Sigmoid colon (tissue), 7 donors: ENCODE measurements at places on chromosomes 3 and 15. TPM values are rescaled to one million over a fixed set of nuclear protein-coding genes. Genes with fewer than 3 reads are reported as not detected.

- DNase-seq, result peak; percentile 37
- no peaks in the 10 kb centered on the region for H3K4me1 ChIP-seq
- H3K27me3 ChIP-seq, result no peaks in the 10 kb centered on the region
- H3K36me3 ChIP-seq, result no peaks in the 10 kb centered on the region
Measured at GRCh38 chr3:46854555-46854991, 8.7 kb downstream of the MYL3 start.

- DNase-seq, result no peak
- H3K4me3 ChIP-seq, result no peak overlapping the region
- H3K27me3 ChIP-seq, result no peaks in the 10 kb centered on the region
- H3K36me3 ChIP-seq, result no peaks in the 10 kb centered on the region
Measured at GRCh38 chr15:56052395-56053045, 59.1 kb upstream of the NEDD4 start.

- peaks cover 18% of the 10 kb centered on the region for H3K27me3 ChIP-seq
- no peak overlapping the region for H3K4me3 ChIP-seq
- H3K27ac ChIP-seq, result no peak overlapping the region
- H3K36me3 ChIP-seq, result no peaks in the 10 kb centered on the region
- no peaks in the 10 kb centered on the region for H3K4me1 ChIP-seq
Measured at GRCh38 chr3:14550651-14551611, 10.8 kb upstream of the GRIP2 start.

NUP210 gene
- total RNA-seq, result 2.0 TPM

DNA sequence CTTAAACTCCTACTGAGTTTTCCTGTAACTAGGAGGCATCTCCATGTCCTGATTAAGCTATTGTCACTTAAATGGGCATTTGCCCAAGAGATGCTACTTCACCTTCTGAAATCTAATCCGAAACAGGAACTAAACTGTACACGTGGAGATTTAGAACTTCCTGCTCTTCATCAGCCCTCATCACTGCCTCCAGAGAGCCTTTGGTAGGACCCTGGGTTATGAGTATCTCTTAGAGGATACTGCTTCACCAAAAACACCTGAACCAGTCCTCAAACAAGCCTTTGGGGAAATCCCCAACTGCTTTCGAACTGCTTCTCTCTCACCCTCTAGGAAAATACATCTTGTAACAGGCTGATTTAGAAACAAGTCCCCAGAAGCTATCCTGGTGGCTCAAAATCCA is 320.3 kb downstream of the GAP43 start:
- no peak overlapping the region for H3K4me3 ChIP-seq
- H3K27ac ChIP-seq, result no peak overlapping the region
- H3K36me3 ChIP-seq, result no peaks in the 10 kb centered on the region
- H3K4me1 ChIP-seq, result no peaks in the 10 kb centered on the region
- no peak for DNase-seq

GRCh38 chr15:81809543-81809942 is 236.3 kb downstream of the MEX3B start:
- no peaks in the 10 kb centered on the region for H3K36me3 ChIP-seq
- H3K4me3 ChIP-seq, result no peak overlapping the region
- no peaks in the 10 kb centered on the region for H3K4me1 ChIP-seq
- H3K27me3 ChIP-seq, result no peaks in the 10 kb centered on the region

CHL1 gene
- total RNA-seq, result 63.1 TPM

DNA sequence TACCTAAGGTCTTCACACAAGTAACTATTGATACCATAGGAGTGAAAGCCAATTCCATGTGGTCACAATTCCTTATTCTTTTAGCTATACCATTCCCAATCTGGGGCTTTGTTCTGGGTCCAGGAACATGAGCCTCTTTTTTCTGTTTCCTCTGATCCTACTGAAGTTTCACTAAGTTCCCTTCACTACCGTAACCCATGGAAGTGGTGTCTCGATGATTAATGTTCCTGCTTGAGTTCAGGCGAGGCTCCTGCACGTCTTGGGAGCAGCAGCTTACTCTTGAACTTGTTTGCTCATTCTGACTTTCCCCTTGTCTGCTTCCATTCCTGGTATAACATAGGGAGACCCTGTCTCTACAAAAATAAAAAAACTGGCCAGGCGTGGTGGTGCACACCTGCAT is 23.6 kb downstream of the ZNF592 start:
- peaks cover 28% of the 10 kb centered on the region for H3K36me3 ChIP-seq
- DNase-seq, result no peak
- no peaks in the 10 kb centered on the region for H3K27me3 ChIP-seq
- H3K4me1 ChIP-seq, result peaks cover 21% of the 10 kb centered on the region
- peak overlapping the region; percentile 28 for H3K27ac ChIP-seq

DNA sequence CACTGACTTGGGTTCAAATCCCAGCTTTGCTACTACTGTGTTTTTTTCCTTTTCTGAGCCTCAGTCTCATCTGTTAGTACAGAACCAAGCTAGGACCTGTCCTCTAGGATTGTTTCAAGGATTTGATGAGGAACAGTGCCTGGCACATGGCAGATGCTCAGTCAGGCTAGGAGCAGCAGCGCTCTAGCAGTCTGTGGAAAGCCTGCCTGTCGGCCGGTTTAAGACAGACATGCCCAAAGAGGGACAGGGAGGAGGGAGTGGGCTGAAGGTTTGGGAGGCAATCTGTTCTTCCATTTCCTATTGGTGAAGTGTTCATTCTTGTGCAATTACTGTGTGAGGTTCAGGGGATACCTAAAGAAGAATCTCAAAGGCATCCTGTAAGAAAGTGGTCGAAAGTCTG is 35.1 kb upstream of the RGMA start:
- H3K27me3 ChIP-seq, result no peaks in the 10 kb centered on the region
- no peaks in the 10 kb centered on the region for H3K36me3 ChIP-seq
- no peak overlapping the region for H3K27ac ChIP-seq
- no peak overlapping the region for H3K4me3 ChIP-seq

STAC gene
- 39.6 TPM for total RNA-seq

DNA sequence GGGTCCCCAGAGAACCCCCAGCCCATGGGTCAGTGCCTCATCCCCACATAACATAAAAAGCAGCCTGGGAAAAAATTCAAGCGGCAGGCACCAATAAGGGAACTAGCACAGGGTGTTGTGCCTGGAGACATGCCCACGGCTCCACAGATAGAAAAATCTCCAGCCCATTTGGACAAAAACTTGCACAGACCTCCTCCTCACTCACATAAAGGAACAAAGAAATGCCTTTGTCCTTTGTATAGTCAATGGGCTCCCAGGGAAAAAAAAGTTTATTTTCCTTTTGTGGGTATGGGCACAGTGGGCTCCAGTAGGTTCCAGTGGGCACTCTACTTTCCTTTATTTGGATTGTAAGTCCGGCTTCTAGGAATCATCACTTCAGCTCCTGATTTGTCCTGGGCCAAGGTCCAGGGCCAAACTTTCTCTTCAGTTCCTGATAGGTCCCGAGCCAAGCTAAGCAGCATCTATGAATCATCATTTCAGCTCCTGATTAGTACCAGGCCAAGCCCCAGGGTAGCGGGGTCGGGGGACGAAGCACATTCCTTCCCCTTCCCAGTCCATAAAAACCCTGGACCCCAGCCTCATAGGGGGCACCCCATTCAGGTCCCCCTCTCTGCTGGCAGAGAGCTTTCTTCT is 1.6 kb upstream of the DNAH12 start:
- H3K27me3 ChIP-seq, result no peaks in the 10 kb centered on the region
- no peak overlapping the region for H3K4me3 ChIP-seq
- DNase-seq, result no peak
- H3K36me3 ChIP-seq, result no peaks in the 10 kb centered on the region
- no peak overlapping the region for H3K27ac ChIP-seq
- H3K4me1 ChIP-seq, result peaks cover 4% of the 10 kb centered on the region

GOLGA8T gene
- not detected for total RNA-seq

DNA sequence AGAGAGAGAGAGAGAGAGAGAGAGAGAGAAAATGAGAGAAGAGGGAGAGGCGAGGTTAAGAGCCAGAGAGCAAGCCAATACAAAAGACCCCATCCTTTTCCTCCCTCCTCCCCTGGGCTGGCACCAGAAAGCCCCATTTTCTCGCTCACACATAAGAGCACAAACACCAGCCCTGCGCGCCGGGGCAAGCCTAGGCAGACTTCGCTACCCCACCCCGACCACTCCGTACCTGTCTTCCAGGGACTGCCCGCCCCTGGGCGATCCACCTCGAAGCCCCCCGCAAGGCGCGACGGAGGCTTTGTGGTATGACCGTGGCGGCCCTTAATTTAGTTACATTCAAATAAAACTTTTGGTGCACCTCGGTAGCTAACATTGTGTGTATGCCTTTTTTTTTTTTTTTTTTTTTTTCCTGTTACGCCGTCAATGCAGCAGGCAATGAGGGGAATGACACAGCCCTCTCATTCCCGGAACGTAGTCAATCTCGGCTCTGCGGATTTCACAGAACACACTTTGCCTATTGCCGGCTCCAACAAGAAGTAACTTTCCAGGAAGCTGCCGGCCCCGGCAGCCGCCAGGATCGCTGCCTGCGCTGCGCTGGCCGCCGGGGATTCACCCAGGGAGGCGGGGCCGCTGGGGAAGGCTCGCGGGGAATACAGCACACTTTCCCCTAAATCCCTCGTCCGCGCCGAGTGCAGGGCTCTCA is 7.7 kb downstream of the BCL6 start:
- DNase-seq, result peak; percentile 92
- H3K4me1 ChIP-seq, result no peaks in the 10 kb centered on the region
- no peaks in the 10 kb centered on the region for H3K27me3 ChIP-seq
- H3K4me3 ChIP-seq, result peak overlapping the region; percentile 53
- peak overlapping the region; percentile 90 for H3K27ac ChIP-seq
- H3K36me3 ChIP-seq, result no peaks in the 10 kb centered on the region

LHFPL4 gene
- 0.36 TPM for total RNA-seq

FILIP1L gene
- 93.3 TPM for total RNA-seq

- H3K27me3 ChIP-seq, result no peaks in the 10 kb centered on the region
- peak; percentile 74 for DNase-seq
- H3K4me3 ChIP-seq, result no peak overlapping the region
- H3K4me1 ChIP-seq, result peaks cover 24% of the 10 kb centered on the region
- no peaks in the 10 kb centered on the region for H3K36me3 ChIP-seq
Measured at GRCh38 chr3:112811917-112812660, 34.6 kb downstream of the CD200R1L start.

- peak overlapping the region; percentile 86 for H3K27ac ChIP-seq
- no peak for DNase-seq
- no peaks in the 10 kb centered on the region for H3K4me1 ChIP-seq
- H3K36me3 ChIP-seq, result no peaks in the 10 kb centered on the region
- no peaks in the 10 kb centered on the region for H3K27me3 ChIP-seq
- peak overlapping the region; percentile 43 for H3K4me3 ChIP-seq
Measured at GRCh38 chr3:27633224-27633545, 88.9 kb downstream of the EOMES start.

DNA sequence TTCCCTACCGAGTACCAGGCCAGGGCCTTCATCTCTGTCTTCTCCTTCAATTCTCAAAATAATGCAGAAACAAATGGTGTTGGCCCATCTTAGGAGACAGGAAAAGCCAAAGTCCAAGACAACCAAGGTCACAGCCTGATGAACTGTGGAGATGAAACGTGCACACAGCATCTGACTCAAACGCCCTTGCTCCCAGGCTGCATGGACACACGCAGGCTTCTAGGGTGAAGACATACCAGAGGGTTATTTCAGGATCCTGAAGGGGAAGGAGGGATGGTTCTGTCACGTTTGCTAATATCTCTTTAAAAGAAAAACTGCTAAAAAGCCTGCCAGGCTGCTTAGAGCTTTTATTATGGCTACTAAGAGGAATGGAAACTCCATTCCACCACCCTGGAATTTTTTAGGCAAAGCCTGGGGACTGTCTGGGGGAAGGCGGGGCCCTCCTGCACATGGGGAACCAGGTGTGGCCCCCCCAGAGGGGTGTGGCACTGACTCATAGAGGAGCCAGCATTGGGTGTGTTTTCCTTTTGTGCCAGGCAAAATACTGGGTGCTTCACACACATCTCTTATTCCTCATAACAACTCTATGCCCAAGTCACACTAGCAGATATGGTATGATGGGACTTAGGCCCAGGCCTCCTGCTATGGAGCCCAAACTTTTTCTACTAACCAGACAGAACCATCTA is 62.9 kb downstream of the UMPS start:
- no peak for DNase-seq
- no peak overlapping the region for H3K4me3 ChIP-seq
- peak overlapping the region; percentile 15 for H3K27ac ChIP-seq
- H3K27me3 ChIP-seq, result no peaks in the 10 kb centered on the region
- peaks cover 7% of the 10 kb centered on the region for H3K36me3 ChIP-seq
- peaks cover 33% of the 10 kb centered on the region for H3K4me1 ChIP-seq

NLGN1 gene
- 28.5 TPM for total RNA-seq

GRCh38 chr3:134885877-134886621 is 91.0 kb downstream of the EPHB1 start:
- no peaks in the 10 kb centered on the region for H3K4me1 ChIP-seq
- no peak overlapping the region for H3K27ac ChIP-seq
- no peak overlapping the region for H3K4me3 ChIP-seq
- no peaks in the 10 kb centered on the region for H3K27me3 ChIP-seq
- no peak for DNase-seq

DNA sequence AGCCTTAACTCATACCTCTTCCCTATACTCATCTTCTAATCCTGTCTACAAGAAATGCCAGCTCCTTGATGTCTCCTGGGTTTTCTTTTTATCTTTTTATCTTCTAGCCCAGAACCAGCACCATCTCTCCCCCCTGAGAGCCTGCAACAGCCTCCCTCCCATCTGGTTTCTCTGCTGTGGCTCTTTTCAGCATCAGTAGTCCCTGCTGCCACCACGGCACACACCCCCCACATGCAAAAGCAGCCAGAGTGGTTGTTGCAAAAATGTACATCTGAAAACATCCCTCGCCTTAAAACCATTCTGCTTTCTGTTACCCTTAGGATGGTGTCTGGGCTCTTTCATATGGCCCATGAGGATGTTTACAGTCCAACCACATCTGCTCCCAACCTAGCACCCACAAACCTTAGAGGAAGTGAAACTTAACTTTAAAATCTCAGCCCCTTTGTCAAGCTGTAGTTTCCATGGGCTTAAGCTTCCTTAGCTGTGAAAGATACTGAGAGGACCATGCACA is 775 bp downstream of the TTC21A start:
- H3K4me3 ChIP-seq, result peak overlapping the region; percentile 75
- H3K4me1 ChIP-seq, result peaks cover 38% of the 10 kb centered on the region
- DNase-seq, result no peak

DNA sequence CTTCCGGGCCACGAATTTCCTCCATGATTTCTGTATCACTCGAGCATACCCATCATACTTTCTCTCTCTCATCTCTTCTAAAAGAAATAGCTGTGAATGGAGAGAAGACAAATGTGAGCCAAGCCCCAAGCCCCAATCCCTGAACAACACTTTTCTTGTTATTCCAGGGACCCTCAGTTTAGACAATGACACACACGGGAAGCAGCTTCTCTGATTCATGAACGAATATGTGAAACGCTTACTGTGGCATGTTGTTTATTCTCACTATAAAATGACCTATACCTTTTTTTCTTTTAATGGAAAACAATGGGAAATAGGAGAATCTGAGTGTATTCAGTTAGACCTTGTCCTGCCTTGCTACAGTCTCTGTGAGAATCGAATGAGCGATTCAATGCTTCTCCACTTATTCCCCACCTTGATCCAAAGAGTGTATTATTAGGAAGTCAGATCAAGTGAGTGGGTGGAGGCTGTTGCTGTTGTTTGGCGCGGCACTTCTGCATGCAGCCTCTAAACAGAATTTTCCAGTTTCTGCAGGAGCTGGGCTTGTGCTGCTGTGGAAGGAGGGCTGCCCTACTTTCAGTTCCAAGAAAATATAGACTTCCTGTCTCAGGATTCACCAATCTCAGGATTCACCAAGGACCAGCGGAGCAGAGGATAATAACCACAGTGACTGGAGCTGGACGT is 32.4 kb upstream of the LDHAL6B start:
- DNase-seq, result no peak
- peaks cover 13% of the 10 kb centered on the region for H3K4me1 ChIP-seq
- H3K4me3 ChIP-seq, result no peak overlapping the region
- no peaks in the 10 kb centered on the region for H3K27me3 ChIP-seq
- no peaks in the 10 kb centered on the region for H3K36me3 ChIP-seq

GRCh38 chr3:71430941-71431552 is 152.5 kb downstream of the FOXP1 start:
- H3K4me1 ChIP-seq, result peaks cover 46% of the 10 kb centered on the region
- H3K4me3 ChIP-seq, result no peak overlapping the region
- no peaks in the 10 kb centered on the region for H3K36me3 ChIP-seq
- H3K27me3 ChIP-seq, result no peaks in the 10 kb centered on the region
- no peak for DNase-seq
- peak overlapping the region; percentile 51 for H3K27ac ChIP-seq
